ENCODE measurements at places on chromosomes 4 and X.

DNA sequence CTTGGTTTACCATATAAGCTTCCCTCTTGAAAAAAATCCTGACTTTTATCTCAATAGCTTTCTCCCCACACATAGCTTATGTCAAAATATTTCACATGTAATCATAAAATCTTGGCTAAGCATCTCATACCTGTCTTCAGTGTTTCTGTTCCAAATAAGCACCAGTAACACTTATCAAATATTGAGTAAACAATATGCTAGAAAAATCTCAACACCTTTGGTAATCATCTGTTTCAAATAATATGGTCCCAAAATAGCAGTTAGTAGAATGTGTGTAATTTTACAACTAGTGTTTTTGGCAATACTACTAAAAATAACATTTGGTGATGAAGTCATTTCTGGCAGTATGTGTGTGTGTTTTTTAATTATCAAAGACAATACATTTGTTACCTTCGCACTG, 2138.2 kb downstream of the PCDH7 start:
- DNase-seq: no peak

GRCh38 chr4:107853444-107854355, 29.0 kb downstream of the SGMS2 start:
- DNase-seq: peak; percentile 26

DNA sequence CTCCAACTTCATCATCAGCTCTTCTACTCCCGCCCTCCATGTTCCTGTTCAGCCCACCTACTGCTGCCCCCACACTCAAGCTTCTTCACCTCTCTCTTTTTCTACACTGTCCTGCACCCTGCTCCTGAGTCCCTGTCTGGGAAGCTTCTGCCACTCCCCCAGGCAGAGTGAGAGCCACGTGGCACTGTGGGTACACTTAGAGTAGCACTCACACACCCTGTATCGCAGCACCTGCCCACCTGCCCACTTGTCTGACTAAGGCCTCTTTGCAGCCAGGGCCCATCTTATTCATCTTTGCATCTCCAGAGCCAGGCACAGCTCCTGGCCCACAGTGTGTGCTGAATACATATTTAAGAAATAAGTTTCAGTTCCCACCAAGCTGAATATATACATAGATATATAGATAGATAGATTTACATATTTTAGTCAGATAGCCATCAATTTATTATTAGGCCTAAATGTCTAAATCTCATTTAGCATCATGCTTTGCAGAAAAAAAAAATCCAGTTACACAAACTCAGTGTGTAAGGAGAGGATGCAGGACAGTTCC, 24.9 kb downstream of the CCDC149 start:
- no peak for DNase-seq

- DNase-seq: no peak
Measured at GRCh38 chr4:185722029-185722316, 90.0 kb downstream of the SORBS2 start.

DNA sequence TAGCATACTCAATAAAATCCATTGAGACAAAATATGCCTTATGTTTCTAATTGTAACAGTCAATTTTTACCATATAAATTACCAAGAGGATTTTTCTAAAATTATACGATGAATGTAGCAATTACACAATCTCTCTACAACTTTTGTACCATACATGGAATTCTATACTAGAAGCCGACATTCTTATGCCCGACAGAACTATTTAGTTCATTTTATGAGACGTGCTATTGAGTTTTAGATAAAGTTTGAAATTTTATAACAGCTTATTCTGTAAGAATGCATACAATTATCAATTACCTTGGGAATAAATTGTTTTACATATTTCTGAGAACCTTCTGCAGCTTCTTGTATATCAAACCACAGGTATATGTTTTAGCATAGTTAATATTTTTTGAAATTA, 431.2 kb downstream of the DMD start:
- DNase-seq: no peak

DNA sequence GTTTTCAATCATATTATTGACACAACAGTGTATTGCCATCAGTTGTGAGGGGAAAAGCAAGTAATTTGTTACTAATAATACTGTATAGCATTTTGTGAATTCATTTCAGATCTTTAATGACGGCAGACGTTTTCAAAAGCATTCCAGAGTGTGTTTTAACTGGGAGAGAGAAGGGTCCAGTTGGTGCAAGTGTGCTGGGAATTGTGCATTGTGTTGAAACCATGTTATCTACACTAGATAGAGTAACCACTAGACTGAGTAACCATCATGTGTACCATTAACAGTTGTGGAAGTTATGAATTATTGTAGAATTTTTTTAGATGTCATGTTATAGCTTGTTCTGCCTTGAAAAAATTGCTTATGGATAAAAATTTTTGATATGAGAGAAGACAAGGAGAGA, 104.5 kb upstream of the VEGFC start:
- DNase-seq: no peak

GRCh38 chr4:11507920-11508319, 79.2 kb upstream of the HS3ST1 start:
- no peak for DNase-seq

DNA sequence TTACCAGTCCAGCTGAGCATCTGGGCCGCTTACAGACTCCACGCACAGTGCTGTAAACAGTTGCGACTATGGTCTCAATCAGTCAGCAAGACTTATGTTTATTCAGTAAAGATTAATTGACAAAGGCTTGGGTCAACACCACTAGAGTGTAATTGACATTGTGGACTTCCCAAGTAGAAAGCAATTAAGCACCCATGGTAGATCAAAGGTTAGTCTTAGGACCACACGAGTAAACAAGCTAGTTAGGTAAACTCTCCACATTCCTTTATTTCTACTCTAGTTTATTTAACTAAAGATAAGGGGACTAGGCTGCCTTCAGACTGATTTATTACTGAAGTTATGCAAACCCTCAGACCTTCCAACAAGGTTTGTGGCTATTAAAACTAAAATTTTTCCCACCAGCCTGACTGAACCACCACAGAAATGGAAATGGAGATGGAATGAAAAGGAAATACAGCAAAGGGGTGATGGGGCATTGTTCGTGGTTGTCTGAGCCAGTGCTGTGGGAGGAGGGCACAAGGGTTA, 44.2 kb downstream of the MTHFD2L start:
- DNase-seq: no peak

DNA sequence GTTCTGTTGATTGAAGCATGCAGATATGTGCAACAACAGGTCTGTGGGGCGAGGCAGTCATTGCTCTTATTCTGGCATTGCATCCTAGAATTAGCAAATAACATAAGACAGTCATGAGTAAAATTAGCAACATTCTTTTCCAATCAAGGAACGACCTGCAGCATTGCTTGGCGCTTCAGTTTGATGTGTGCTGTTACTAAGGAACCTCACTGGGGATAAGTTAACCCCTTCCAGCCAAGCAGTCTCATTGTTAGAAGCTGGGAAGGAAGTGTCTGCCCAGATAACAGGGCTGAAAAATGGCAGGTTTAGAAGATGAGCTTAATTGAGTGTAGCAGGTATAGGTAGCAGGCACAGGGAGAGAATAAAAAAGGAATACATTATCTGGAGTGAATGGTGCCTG, 55.4 kb downstream of the RBM46 start:
- no peak for DNase-seq

DNA sequence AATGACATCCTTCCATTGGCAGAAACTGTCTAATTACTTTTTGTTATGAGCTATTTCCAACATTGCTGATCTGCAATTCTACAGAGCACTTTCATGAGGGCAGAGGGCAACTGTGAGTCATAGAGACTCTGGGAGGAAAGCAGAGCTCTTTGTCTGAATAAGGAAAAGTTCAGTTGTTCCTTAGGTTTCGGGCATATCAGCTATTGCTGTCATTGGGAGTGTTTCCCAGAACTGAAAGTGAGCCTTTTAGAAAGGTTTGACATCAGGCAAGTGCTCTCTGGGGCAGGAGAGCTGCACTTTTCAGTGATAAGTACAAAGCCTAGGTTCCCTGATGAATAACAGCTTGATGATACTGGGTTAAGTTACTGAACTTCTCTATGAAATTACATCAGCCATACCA, 119.2 kb upstream of the EDNRA start:
- DNase-seq: peak; percentile 58

- DNase-seq: no peak
Measured at GRCh38 chrX:130280901-130281300, 12.2 kb upstream of the ZNF280C start.

DNA sequence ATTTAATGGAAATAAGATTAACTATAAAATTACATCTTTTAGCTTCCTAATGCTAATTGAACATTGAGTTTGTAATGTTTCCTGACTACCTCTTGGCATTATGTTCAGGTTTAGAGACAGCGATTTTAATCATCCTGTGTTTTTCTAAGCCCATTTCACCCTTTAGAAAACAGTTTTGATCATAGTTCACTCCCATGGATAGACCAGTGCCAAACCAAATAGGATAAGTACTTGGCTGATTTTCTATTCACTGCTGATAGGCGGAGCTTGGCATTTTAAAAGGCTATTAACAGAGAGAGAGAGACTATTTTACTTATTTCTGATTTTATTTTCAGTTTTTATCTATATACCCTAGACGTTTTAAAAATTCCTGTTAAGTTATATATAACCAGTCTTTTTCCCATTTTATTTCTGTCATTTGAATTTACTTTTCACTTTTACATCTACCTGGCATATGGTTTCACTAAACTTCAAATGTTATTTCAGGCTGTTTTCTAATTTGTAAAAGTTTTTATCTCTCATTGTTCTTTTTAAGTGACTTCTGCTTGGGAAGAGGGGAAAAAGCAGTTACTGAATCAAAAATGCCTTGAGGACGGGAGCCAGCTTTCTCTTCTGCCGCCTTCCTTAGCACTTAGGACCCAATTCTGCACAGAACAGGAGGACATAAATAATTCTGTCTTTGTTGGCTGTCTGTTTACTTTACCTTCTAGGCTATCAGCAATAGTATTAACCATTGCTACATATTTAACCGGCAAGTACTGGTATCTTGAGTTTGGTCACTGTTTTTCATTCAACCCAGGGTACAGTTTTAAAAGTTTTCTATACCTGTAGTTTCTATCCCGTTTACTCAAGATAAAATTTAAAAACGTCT, 46.4 kb downstream of the SGMS2 start:
- no peak for DNase-seq

DNA sequence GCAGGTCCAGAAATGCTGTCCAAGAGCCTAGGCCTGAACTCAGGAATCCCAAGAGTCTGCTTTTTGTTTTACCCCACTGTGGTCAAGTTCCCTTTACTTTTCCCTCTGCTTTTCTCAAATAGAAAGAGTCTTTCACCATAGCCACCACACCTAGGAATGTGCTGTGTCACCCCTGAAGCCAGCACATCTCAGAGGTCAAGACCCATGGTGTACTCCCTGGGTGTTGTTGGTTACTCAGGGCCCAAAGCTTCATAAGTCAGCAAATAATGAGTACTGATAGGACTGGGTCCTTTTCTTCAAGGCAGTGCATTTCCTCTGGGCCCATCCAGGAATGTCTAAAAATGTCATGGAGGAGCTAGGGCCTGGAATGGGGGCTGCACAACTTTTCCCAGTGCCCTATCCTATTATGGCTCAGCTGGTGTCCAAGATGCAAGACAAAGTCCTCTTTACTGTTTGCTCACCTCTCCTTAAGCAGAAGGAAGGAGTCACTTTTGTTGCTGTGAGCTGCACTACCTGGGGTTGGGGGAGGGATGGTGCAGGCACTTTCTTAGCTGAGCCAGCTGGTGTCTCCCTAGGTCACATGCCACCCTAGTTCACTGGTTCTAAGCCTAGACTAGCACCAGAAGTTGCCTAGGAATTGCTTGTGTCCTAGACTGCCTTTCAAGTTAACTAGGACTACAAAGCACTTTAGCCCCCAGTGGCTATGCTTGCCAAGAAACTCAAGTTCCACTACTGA, 62.4 kb upstream of the RXFP1 start:
- DNase-seq: no peak

DNA sequence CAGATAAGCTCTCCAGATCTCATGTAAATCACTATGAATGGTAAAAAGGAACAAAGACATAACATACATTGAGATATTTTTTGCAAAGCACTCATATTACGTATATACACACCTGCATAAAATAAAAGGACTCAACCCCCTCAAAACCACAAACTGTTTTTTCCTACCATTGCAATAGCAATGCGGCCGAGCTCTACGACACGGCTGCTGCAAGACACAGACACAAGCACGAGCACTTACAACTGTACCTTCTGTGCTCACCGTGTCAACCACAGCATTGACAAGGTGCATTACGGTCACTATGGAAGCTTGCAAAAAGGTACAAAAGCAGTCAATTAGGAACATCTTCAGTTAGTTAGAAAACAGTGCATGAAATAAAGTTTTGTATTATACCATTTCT, 37.1 kb upstream of the MTNR1A start:
- no peak for DNase-seq

- no peak for DNase-seq
Measured at GRCh38 chr4:42167709-42168108, 15.3 kb upstream of the BEND4 start.

DNA sequence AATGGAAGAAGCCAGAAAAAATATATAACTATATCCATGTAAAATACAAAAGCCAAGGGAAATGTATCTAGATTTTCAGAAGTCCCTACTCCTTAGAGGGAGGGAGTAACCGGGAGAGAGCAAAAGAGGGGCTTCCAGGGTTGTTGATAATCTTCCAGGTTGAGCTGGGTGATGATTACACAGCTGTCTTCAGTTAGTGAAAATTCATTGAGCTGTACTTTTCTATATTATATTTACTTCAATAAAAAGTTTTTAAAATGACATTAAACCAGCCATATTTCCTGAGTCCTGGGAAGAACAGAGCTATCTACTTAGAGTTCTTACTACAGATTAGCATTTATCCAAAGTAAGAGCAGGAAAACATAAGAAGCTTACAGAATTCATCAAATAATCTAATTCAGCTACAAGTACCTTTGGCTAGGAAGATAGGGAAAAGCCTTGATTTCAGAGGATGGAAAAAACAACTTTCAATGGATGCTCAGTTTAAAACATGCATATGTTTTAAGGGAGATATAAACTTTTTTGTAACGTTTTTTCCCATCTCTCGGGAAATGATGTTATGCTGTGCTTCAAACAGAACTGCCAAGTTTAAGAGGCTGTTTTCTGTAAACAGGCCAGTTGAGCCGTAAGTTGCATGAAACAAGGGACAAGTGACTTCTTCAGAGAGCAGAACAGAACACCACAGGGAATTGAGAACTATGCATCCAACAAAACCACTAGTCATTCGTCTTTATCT, 204.6 kb downstream of the SCFD2 start:
- no peak for DNase-seq

GRCh38 chr4:155433636-155434360, 57.0 kb upstream of the MAP9 start:
- DNase-seq: no peak

DNA sequence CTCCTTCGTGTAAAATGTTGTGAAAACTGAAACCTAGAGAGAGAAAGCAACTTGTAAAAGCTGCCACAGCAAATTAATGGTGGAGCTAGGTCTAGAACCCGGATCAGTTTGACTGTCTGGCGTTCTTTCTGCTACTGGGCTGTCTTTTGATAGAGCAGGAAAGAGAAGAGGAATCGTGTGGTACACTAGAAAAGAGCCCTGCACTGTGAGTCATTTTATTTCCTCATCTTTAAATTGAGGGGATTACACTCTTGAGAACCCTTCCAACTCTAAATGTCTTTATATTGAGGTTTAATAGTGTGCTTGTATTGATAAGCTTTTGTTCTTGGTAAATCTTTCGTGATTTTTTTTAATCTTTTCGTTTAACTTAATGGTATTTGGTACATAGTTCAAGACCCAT, 4.3 kb downstream of the WDR44 start:
- no peak for DNase-seq

GRCh38 chrX:149762696-149763614, 10.9 kb upstream of the HSFX1 start:
- no peak for DNase-seq
